ENCODE measurements at places on chromosomes 12 and 14.

DNA sequence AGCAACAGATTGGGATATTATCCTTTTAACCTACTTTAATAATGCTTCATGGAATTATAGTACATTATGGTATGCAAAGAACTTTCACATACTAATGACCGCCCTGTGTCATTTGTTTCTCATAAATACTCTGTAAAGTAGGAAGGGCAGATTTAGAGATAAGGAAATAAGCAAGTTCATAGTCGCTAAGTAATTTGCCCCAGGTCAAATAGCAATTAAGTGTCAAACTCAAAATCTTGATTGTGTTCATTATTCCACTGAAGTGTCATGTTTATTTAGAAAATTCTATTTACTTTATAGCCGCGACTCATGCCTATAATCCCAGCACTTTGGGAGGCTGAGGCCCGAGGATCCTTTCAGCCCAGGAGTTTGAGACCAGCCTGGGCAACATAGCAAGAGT, 98.7 kb upstream of the ATF1 start:
- no peak for DNase-seq

DNA sequence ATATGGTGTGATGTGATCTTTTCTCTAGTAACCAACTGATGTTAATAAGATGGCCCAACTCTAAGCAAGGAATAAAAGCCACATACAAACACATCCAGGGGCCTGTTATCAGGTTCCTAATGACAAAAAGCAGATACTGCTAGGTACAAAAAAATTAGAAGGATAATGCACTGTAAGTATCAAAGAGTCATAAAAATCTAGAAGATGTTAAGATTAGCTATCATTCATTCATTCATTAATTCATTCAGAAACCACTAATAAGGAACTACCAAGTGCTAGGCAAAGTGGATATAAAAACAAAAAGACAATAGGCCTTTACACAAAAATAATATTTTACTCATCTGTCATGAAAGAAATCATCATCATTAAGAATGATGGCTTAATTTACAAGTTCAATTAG, 21.6 kb downstream of the ATF7 start:
- no peak for DNase-seq

- DNase-seq: no peak
These were observed 89.9 kb downstream of the BORCS5 start for GRCh38 chr12:12446786-12447185.

DNA sequence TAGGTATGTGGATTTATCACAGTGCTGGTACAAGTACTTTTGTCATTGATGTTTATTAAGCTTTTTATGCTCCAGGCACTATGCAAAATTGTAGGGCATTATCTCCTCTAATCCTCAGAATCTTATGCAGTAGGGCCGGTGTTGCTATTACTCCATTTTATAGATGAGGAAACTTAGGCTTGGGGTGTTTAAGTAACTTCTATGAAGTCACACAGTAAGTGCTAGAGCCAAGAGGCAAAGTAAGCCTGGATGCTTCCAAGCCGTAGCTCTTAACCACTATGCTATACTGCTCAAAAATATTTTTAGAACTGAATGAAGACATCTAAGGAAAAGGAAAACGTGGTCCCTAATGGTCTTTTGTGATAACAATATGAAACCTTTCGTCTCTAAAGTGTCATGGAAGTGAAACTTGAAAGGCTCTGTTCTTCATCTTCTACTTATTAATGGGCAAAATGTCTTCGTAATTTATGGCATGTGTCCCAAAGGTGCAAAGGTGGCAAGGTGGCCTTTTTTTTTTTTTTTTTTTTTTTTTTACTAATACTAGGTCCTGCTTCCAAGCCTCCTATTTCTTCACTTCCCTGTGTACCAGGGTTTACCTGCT, 85.2 kb downstream of the ETV6 start:
- no peak for DNase-seq

GRCh38 chr12:47868552-47869031, 36.2 kb downstream of the VDR start:
- DNase-seq: no peak

DNA sequence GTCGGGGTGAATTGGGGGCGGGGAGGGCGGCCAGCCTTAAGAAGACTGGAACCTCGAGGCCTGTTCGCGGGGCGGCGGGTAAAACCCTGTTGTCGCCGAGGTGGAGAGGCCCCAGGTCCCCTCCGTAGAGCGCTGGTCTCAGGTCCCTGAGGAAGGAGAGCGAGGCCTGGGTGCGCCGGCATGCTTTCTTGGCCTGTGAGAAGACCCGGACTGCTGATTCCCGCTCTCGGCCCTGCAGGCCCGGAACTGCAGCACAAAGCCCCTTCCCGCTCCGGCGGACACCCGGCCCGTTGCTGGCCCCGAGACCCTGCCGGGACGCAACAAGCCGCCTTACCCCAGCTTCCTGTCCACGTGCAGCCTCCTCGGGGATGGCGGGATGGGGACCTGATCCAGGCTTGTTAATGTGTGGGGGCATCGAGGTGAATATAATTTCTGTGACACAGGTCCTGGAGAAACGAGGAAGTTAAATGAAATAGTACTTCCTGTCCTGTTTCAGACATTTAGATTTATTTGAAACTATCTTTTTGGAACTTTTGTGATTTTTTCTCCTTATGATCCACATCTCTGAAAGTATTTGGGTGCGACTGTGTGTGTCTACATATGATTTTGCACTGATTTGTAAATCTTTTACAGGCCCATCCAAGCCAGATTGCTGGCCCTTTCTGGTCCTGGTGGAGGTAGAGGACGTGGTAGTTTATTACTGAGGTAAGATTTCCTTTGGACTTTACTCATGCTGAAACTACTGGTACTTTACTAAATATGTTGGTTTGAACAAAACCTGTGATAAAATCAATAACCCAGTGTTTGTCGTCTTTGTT, 600 bp downstream of the PNN start:
- peak; percentile 44 for DNase-seq

DNA sequence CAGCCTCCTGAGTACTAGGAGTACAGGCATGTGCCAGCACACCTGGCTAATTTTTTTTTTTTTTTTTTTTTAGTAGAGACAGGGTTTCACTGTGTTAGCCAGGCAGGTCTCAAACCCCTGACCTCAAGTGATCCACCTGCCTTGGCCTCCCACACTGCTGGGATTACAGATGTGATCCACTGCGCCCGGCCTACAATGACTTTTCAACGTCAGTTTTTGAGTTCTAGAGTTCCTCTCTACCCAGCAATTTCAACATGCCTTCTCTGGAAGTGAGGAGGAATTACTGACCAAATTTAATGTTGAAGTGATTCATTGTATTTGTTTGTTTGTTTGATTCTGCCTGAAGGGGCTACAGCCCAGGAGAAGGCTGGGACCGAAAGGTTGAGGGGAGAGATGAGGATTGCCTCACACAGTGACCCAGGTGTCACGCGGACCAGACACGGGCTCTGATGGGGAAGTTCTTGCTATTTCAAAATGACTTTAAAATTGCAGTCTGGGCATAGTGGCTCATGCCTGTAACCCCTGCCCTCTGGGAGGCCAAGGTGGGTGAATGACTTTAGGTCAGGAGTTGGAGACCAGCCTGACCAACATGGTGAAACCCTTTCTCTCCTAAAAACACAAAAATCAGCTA, 8.6 kb upstream of the DENR start:
- no peak for DNase-seq

GRCh38 chr12:94954029-94954685, 49.3 kb downstream of the NDUFA12 start:
- DNase-seq: peak; percentile 54

DNA sequence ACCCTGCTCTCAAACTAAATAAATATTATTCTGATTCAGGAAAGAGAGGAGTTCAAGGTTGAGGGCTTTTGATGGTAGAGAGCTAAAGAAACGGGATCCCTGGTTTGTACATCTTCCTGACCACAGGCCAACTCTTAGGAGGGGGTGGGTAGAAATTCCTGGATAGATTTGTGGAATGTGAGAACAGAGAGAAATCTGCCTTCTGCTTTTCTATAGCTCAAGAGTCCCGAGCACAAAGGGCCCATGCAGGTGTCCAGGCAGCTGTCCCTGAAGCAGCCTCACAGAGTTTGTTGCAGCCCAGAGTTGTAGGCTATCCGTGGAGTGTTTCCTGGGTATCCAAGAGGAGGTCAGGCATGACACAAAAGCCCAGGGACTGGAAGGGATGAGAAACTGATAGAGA, 198.6 kb downstream of the BCAT1 start:
- DNase-seq: no peak

DNA sequence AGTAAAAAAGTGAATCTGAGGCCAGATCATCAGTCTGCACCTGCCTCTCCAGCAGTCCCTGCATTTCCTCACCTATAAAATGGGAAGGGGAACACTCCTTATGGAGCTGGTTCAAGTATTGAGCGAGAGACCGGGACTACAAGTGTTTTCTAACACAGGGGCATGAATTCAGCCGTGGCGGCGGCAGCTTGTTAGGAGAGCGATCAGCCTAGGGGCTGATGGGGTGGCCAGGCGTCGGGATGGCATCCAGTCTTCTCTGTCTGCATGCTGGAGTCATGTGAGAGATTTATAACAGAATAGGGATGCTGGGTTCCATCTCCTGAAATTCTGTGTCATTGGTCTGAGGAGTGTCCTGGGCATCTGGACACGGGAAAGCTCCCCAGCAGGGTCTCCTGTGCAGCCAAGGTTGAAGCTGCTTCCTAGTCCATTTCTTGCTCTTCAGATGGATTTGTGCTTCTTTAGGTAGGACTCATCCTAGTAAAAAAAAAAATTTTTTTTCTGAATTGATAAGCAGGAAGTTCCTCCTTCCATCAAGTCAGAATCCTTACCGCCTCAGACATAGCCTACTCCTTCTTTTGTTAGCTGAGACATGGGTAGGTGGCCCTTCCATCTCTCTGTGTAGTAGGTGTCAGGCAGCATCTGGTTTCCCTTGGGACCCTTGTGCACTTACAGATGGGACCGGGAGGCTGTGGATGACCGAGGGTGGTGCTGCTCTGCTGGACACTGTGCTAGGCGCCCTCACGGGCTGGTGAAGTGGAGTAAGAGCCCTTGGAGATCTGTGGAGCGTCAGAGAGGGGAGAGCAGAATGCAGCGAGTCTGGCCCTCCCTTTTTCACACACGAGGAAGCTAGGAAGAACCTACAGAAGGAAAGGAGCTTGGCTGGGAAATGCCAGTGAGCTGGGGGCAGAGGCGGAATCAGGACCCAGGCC, 146.7 kb downstream of the TSPAN9 start:
- DNase-seq: no peak

DNA sequence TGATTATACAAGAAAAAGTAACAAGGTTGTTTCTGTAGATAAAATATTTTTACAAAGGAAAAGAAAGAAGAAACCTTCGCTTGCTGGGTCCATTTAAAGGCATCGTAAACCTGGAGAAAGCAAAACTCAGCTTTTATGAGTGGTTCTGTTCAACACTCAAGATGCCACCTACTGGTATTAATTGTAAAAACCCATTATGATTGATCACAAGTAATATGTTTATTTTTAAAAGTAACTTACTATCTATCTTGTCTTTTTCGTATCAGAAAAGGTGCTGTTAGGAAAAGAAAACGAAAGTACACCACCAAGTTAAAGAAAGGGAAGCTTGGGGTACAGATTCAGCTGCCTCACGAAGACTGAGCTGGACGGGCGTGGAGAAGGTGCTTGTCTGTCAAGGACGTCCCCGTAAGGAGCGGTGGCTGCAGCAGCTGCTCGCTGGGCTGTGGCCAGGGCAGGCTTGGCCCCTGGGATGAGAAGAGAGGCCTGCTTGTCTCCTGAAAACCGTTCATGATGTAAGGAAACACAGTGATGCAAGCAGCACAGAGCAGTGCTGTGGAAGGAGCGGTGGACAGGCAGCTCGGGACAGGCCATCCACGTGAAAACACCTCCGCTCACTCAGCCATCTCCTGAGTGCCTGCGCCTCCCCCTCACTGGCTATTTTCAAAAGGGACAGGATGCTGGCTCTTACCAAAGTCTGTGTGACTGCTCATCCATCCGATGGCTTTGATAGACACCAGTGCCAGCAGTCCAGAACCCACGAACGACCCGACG, 25.0 kb downstream of the SLC15A4 start:
- no peak for DNase-seq

DNA sequence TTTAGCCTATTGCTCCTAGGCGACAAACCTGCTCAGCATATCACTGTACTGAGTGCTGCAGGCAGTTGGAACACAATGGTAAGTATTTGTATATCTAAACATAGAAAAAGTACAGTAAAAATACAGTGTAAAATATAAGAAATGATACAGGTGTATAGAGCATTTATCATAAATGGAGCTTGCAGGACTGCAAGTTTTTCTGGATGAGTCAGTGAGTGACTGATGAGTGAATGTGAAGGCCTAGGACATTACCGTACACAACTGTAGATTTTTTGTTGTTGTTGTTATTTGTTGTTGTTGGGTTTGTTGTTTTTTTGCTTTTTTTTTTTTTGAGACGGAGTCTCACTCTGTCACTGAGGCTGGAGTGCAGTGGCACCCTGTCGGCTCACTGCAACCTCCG, 33.4 kb downstream of the PNMA1 start:
- no peak for DNase-seq

- no peak for DNase-seq
These were observed 55.8 kb downstream of the CCDC85C start for GRCh38 chr14:99548255-99548654.

DNA sequence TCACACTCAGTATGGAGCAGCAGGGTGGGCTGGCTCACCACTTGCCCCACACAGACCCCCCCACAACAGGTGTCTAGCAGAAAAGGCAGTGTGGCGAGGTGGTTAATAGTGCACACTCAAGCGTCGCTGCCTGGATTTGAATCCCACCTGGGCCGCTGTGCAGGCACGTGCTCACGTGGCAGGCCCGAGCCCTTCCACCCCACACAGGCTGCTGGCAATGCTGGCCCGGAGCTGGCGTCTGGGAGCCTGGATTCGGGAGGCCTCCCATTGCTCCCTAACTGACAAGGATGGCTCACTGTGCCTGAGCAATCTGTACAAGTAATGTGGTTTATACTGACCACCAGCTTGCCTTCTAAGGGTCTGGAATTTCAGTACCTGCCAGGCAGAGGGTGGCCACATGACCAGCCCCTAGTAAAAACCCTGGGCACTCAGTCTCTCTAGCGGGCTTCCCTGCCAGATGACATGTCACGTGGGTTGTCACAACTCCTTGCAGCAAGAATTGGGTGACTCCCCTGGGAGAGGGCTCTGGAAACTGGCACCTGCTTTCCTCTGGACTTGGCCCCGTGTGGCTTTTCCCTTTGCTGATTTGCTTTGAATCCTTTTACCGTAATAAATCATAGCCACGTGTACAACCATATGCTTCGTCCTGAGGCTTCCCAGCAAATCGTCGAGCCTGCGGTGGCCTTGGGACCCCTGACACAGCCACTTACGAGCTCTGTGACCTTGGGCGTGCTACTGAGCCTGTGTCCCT, 72.8 kb downstream of the SCARB1 start:
- no peak for DNase-seq

DNA sequence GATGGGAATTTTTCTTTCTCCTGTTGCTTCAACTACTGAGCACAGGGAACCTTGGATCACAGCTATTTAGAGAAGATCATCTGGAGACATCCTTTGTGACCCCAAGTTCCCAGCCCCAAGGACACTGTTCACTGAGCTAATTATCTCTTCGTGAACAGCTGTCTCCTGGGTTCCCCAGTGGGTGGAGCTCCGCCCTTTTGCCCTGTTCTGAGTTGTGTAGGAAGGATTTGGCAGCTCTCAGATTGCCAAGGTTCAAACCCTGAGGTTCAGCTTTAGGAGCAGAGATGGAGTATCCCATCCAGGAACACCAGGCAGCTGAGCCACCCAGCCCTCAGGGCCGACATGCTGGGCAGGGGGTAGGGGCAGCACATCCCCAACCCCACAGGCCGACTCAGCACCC, 32.0 kb downstream of the NGB start:
- no peak for DNase-seq
